ENCODE measurements at places on chromosomes 4 and X. TPM values are rescaled to one million over a fixed set of nuclear protein-coding genes. Genes with fewer than 3 reads are reported as not detected.
A peak's percentile ranks its signal among the peaks of the same experiment; 100 is the strongest.

ATP1B4 gene
- not detected for total RNA-seq

- H3K36me3 ChIP-seq: no peaks in the 10 kb centered on the region
- no peak overlapping the region for H3K27ac ChIP-seq
- peaks cover 2% of the 10 kb centered on the region for H3K27me3 ChIP-seq
- no peak for DNase-seq
Observed at GRCh38 chr4:183249854-183250253, 70.2 kb downstream of the CLDN22 start.

- H3K27me3 ChIP-seq: no peaks in the 10 kb centered on the region
- no peak overlapping the region for H3K4me3 ChIP-seq
- H3K4me1 ChIP-seq: peaks cover 7% of the 10 kb centered on the region
- peak; percentile 86 for DNase-seq
- H3K36me3 ChIP-seq: peaks cover 5% of the 10 kb centered on the region
Observed at GRCh38 chr4:152485726-152486276, 50.1 kb downstream of the FBXW7 start.

UGT2B17 gene
- not detected for total RNA-seq

DNA sequence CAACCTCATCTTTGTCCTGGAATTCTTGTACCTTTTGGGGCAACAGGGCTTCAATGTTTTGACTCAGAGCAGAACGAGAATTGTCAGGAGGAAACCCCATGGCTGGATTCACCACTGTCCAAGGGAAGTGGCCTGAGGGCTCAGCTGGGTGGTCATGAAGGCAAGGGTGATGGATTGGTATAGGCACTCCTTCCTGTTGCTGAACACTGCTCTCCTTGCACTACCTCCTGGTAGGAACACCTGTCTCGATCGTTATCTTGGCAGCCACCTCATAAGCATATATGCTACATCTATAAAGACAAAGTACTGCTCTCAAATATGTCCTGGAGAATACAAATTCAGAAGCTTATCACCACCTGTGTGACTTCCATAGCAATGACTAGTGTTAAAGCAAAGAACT, 79.8 kb downstream of the CCNG2 start:
- H3K27me3 ChIP-seq: no peaks in the 10 kb centered on the region
- H3K27ac ChIP-seq: no peak overlapping the region
- no peak overlapping the region for H3K4me3 ChIP-seq

LNX1 gene
- total RNA-seq: 1.4 TPM

GRCh38 chr4:157896726-157897125, 276.1 kb downstream of the GASK1B start:
- H3K36me3 ChIP-seq: no peaks in the 10 kb centered on the region
- H3K4me3 ChIP-seq: no peak overlapping the region
- no peaks in the 10 kb centered on the region for H3K27me3 ChIP-seq

DNA sequence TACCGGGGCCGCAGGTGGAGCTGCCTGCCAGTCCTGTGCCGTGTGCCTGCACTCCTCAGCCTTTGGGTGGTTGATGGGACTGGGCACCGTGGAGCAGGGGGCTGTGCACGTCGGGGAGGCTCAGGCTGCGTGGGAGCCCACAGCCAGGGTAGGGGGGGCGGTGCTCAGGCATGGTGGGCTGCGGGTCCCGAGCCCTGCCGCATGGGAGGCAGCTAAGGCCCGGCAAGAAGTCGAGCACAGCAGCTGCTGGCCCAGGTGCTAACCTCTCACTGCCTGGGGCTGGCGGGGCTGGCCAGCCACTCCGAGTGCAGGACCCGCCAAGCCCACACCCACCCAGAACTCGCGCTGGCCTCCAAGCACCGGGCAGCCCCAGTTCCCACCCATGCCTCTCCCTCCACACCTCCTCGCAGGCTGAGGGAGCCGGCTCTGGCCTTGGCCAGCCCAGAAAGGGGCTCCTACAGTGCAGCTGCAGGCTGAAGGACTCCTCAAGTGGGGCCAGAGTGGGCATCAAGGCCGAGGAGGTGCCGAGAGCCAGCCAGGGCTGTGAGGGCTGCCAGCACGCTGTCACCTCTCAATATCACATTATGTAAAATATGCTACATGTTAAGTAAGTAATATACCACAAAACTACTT, 104.1 kb downstream of the COX7B2 start:
- H3K4me1 ChIP-seq: no peaks in the 10 kb centered on the region
- no peaks in the 10 kb centered on the region for H3K27me3 ChIP-seq
- H3K27ac ChIP-seq: no peak overlapping the region
- H3K4me3 ChIP-seq: no peak overlapping the region
- no peaks in the 10 kb centered on the region for H3K36me3 ChIP-seq

DNA sequence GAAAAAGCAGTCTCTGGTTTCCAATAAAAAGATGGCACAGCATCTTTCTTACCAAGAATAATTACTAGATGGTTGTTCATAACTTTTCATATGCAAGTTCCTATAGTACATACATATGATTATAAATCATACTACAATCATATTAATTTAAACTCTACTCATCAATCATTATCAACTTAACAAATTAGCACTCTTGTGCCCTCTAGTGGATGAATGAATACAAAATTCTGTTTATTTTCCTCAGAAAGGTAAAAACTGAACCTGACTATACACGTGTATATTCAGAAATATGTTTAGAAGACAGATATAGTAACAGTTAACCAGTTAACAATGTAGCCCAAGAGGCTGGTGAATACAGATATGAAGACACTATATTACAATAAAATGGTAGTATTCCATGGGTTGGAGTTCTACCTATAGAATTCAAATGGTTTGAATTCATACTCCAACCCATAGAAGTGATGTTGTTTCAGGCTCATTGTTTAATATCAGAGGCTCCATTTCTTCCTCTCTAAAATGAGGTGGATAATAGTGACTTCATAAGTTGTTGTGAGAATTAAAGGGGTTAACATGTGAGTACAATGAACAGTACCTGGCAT, 100.0 kb downstream of the ADAMTS3 start:
- DNase-seq: no peak
- no peak overlapping the region for H3K4me3 ChIP-seq
- no peaks in the 10 kb centered on the region for H3K27me3 ChIP-seq
- no peaks in the 10 kb centered on the region for H3K36me3 ChIP-seq
- no peak overlapping the region for H3K27ac ChIP-seq
- no peaks in the 10 kb centered on the region for H3K4me1 ChIP-seq

DNA sequence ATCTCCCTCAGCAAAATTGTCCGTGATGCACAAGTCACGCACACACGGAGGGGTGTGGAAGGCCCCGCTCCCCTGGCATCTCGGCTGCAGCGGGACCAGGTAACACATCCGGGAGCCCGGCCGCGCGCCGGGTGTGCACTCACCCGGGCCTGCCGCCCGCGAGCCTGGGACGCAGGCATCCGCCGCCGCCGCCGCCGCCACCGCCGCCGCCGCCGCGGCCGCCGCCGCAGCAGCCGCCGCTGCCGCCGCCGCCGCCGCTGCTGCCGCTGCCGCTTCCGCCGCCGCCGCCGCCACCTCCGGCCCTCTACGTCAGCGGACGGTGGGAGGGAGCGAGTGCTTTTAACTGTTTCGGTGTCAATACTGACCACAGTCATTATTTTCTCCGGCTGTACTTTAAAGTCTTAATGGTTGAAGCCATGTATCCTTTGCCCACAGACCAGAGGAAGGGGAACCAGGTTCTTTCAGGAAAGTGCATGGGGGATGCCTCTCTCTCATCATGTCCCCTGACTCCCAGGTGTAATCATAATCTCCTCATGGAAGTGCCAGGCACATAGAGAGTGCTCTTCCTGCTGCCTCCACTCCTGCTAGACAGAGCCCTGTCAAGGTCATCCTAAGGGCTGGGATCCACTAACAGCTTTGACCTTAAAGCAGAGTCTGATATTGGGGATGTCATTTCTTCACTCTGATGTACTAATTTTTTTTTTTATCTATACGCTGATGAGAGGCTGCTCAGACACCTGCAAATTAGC, 38.0 kb downstream of the MAGEE2 start:
- H3K4me1 ChIP-seq: no peaks in the 10 kb centered on the region
- no peak overlapping the region for H3K27ac ChIP-seq
- H3K27me3 ChIP-seq: no peaks in the 10 kb centered on the region

PAGE2 gene
- not detected for total RNA-seq

CENPI gene
- total RNA-seq: 15.8 TPM

DNA sequence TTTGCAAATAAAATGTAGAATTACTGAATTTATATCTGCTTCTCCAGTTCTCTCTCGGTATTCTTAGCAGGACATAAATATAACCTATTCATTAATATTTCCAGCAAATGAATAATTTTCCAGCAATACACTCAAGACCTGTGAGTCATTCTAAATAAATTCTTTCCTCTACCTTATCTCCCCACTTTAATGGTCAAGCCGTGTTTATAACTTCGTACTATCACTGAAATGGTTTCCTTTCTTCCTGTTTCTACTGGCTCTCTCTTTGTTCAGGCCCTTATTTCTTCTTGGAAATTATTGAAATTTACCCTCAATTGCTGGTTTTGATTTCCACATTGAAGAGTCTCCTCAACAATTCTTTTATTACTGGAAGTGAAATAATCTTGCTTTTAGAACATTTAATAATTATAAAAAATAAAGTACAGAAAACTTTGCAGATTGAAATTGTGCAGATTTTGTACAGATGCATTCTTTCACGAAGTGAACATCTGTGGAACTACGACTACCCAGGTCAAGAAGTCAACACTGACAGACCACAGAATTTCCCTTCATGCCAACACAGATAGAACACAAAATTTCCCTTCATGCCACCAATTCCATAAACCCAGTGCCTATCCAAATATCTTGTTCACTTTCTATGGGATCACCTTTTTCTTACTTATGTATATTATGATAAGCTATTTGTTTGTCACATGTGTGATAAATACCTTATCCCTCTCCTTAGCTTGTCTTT, 205.7 kb downstream of the FAT4 start:
- H3K27me3 ChIP-seq: no peaks in the 10 kb centered on the region
- no peak overlapping the region for H3K4me3 ChIP-seq
- DNase-seq: no peak
- H3K4me1 ChIP-seq: no peaks in the 10 kb centered on the region

GRCh38 chr4:129246910-129247461, 151.0 kb downstream of the C4orf33 start:
- no peak for DNase-seq
- H3K4me3 ChIP-seq: no peak overlapping the region
- H3K36me3 ChIP-seq: no peaks in the 10 kb centered on the region
- no peak overlapping the region for H3K27ac ChIP-seq
- no peaks in the 10 kb centered on the region for H3K27me3 ChIP-seq

DNA sequence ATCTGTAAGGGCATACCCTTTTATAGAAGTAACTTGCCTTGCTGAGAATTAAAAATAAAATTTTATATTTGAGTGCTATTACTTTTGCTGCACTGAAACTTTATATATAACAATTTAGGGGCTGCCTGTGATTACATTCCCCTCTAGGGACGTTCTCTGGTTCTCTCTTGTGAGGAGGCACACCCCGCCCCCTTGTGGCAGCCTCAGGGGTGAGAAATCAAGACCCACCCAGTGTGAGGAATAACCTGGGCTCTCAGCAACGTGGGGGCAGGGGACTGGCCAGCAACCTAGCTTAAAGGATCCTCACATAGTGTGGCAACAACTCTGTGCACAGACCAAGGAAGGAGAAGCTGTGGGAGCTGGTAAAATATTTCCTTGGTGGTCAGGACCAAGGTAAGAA, 43.7 kb downstream of the MAGEA9 start:
- H3K4me3 ChIP-seq: no peak overlapping the region
- no peak overlapping the region for H3K27ac ChIP-seq
- no peaks in the 10 kb centered on the region for H3K36me3 ChIP-seq
- no peaks in the 10 kb centered on the region for H3K4me1 ChIP-seq

ZNF595 gene
- total RNA-seq: 0.21 TPM

GRCh38 chrX:69137371-69138117, 27.7 kb downstream of the PJA1 start:
- DNase-seq: no peak
- no peaks in the 10 kb centered on the region for H3K36me3 ChIP-seq
- H3K27me3 ChIP-seq: peaks cover 1% of the 10 kb centered on the region
- no peak overlapping the region for H3K4me3 ChIP-seq
- no peak overlapping the region for H3K27ac ChIP-seq

YIPF7 gene
- not detected for total RNA-seq

DNA sequence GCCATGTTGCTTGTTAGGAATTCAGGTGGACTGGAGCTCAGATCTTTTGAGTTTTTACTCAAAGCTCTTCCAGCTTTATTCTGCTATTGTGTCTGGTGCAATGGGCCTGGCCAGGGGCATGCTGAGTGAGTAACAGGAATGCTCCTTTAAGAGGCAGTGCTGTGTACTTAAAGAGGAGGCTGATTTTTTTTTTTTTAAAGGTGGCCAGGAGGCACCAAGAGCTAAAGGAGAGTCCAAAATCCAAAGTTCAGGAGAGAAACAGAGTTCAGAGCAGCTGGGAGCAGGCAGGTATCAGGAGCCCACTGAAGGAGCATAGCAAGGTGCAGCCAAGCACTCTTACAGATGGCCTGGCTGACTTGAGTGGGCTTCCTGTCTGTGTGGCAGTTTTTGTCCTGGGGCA, 178.7 kb downstream of the FMR1NB start:
- H3K27ac ChIP-seq: no peak overlapping the region
- H3K36me3 ChIP-seq: no peaks in the 10 kb centered on the region
- DNase-seq: no peak
- H3K27me3 ChIP-seq: no peaks in the 10 kb centered on the region
- H3K4me3 ChIP-seq: no peak overlapping the region

- no peak for DNase-seq
- H3K4me3 ChIP-seq: no peak overlapping the region
- no peaks in the 10 kb centered on the region for H3K36me3 ChIP-seq
- H3K27ac ChIP-seq: no peak overlapping the region
Observed at GRCh38 chr4:85909851-85910250, 434.9 kb downstream of the ARHGAP24 start.

CCKAR gene
- not detected for total RNA-seq

- H3K27me3 ChIP-seq: no peaks in the 10 kb centered on the region
- no peak overlapping the region for H3K27ac ChIP-seq
- no peak overlapping the region for H3K4me3 ChIP-seq
- no peak for DNase-seq
- H3K36me3 ChIP-seq: no peaks in the 10 kb centered on the region
Observed at GRCh38 chr4:40369437-40370274, 34.5 kb downstream of the CHRNA9 start.

GRCh38 chrX:78769101-78769755, 21.7 kb downstream of the LPAR4 start:
- H3K36me3 ChIP-seq: no peaks in the 10 kb centered on the region
- H3K27ac ChIP-seq: no peak overlapping the region
- no peaks in the 10 kb centered on the region for H3K27me3 ChIP-seq
- H3K4me3 ChIP-seq: no peak overlapping the region

DNA sequence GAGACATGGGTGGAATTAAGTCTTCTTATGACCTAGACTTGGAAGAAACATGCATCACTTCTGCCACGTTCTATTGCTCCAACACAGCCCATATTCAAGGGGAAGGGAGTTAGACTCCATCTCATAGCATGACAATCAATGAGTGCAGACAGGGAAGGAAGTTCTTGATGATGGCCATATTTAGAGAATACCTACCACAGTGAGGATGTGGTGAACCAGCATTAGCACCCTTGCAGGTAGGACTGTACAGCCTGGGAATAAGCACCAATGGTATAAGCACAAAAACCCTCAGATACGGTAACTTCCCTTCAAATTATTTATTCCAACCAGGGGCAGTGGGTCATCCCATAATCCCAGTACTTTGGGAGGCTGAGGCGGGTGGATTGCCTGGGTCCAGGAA, 29.8 kb downstream of the PAGE2 start:
- no peaks in the 10 kb centered on the region for H3K36me3 ChIP-seq
- DNase-seq: no peak
- no peak overlapping the region for H3K27ac ChIP-seq
- H3K4me3 ChIP-seq: no peak overlapping the region
- no peaks in the 10 kb centered on the region for H3K4me1 ChIP-seq

Data from GM12878 (cell line).